ENCODE measurements at places on chromosomes 5 and 9. TPM values are rescaled to one million over a fixed set of nuclear protein-coding genes. Genes with fewer than 3 reads are reported as not detected.

GRCh38 chr5:18068826-18069225, 434.6 kb downstream of the TAF11L14 start:
- H3K27me3 ChIP-seq = no peaks in the 10 kb centered on the region
- no peaks in the 10 kb centered on the region for H3K4me1 ChIP-seq
- no peaks in the 10 kb centered on the region for H3K36me3 ChIP-seq
- H3K4me3 ChIP-seq = no peak overlapping the region
- H3K27ac ChIP-seq = no peak overlapping the region
- DNase-seq = no peak

DNA sequence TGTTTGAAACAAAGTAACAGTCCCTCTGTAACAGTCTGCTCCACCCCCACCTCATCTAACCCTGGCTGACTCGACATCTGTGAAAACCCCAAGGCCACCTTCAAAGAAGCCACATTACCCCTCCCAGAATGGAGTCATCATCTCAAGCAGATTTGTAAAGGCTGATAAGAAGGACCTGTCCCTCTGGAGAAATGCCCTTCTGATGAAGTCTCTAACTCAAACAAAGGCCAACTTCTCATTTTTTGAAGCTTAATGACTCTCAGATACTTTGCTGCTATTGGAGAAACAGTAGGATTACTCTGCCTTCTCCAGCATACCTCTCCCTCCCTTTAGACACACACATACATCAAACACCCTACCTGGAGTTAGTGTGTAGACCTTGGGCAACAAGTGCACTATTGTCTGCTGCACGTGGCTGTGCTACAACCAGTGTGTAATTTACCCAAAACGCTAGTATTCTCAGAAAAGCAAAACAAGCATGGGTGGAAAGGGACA, 5.3 kb upstream of the SUSD1 start:
- no peaks in the 10 kb centered on the region for H3K27me3 ChIP-seq
- no peak overlapping the region for H3K4me3 ChIP-seq
- H3K27ac ChIP-seq = no peak overlapping the region

DNA sequence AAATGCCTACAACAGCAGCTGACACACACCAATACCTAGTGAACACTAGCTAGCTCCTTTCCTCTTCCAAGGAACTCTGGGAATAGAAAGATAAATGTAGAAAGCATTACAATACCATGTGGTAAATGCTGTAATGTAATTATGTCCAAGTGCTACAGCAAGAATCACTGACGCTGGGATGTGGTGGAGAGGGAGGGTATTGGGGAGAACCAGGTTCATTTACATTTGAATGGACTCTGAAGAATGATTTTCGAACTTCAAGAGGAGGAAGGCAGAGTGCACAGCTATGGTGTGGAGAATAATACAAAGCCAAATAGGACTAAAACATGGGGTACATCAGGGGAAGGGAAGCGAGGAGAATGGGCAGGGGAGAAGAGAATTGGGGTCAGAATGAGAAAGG, 158.0 kb downstream of the CDK5RAP2 start:
- H3K27ac ChIP-seq = no peak overlapping the region
- H3K36me3 ChIP-seq = peaks cover 8% of the 10 kb centered on the region
- no peaks in the 10 kb centered on the region for H3K4me1 ChIP-seq
- DNase-seq = no peak

- DNase-seq = peak; percentile 5
- H3K4me3 ChIP-seq = no peak overlapping the region
- H3K27ac ChIP-seq = no peak overlapping the region
These were observed 6.7 kb upstream of the LCN2 start for GRCh38 chr9:128142596-128142995.

DNA sequence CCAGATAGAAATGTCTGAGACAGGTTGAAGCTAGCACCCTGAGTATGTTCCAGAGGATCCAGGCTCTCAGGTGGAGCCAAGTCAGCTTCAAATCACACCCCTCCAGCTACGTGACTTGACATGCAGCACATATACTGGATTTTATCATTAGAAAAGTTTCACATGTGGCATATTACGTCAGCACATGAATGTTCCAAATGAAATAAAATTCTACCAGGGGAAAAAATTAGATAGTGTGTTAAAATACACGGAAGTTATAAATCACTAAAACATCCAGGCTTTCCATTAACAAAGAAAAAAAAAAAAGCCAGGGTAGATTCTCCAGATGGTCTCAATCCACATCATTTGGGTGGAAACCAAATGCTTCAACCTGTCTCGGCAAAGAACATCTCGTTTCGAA, 251.6 kb downstream of the MPDZ start:
- H3K27me3 ChIP-seq = no peaks in the 10 kb centered on the region
- no peak for DNase-seq
- H3K4me1 ChIP-seq = no peaks in the 10 kb centered on the region

DNA sequence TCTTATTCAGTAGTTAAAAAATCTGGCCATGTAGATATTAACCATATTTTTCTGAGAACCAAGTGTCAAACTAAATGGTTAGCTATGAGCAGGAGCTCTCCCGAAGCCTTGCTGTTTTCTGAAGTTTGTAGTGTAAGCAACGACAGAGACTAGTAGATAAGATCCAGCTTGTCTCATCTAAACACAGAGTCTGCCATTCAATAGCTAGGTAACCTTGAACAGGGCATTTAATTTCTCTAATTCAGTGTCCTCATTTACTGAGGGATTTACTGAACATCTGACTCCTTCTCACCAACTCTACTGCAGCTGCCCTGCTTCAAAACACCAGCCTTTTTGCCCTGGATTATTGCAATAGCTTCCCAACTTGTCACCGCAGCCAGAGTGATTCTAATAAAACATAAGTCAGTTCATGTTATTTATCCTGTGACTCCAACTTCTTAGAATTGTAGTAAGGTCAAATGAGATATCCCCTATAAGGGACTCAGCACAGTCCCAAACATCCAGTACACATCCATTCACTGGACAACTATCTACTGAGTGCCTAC, 337.0 kb downstream of the PLK2 start:
- H3K27me3 ChIP-seq = no peaks in the 10 kb centered on the region
- no peak overlapping the region for H3K4me3 ChIP-seq
- H3K36me3 ChIP-seq = no peaks in the 10 kb centered on the region
- H3K4me1 ChIP-seq = peaks cover 7% of the 10 kb centered on the region

DNA sequence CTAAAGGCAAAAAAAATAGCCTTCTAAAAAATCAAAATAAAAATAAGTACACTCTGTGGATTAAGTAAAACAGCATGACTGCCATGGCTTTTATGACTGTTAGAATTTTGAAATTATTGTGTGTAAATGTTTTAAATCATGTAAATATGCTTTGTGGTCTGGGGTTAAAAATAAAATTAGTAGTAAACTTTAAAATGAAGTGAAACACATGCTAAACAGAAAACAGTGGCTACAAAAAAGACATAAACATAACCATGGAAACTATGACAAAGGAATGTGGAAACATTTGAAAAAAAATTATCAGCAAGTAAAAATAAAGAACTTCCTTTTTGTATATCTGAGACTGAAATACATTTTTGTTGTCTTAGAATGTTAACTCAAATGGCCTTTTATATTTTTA, 134.5 kb upstream of the SPEF2 start:
- no peaks in the 10 kb centered on the region for H3K36me3 ChIP-seq
- no peaks in the 10 kb centered on the region for H3K4me1 ChIP-seq
- no peak overlapping the region for H3K4me3 ChIP-seq
- no peaks in the 10 kb centered on the region for H3K27me3 ChIP-seq

- H3K36me3 ChIP-seq = no peaks in the 10 kb centered on the region
- no peak overlapping the region for H3K4me3 ChIP-seq
- no peaks in the 10 kb centered on the region for H3K27me3 ChIP-seq
- DNase-seq = no peak
- no peak overlapping the region for H3K27ac ChIP-seq
These were observed 47.3 kb downstream of the S1PR3 start for GRCh38 chr9:89038382-89039103.

DNA sequence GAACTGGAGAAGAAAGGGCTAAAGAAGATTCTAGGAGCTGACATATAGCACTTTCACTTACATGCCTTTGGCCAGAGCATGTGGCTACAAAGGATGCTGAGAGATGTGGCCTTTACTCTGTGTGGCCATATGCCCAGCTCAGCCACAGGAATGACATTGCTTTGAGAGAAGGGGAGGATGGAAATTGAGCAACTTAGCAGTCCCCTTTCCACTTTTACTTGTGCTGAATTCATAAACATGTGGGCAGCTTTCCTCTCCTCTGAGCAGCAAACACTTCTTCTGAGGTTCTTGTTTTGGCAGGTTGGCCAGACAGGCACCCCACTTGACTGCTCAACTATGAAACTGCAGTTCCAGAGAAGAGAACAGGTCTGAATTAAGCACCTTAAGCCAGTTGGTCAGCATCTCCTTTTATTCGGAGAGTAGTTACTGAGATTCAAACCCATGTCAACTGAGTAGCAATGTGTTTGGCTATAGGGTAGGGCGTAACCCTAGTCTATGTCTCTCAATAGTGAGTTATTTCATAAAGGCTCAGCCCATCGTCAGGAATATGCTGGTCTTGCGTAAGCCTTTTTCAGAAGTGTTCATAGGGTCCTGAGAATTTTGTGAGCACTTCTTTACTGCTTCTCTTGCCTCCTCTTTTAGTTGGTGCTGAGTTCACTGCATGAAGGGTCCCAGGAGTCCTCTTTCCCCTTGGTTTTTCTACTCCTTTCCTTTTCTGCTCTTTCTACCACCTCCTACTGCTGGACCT, 134.5 kb downstream of the PALM2AKAP2 start:
- peaks cover 7% of the 10 kb centered on the region for H3K4me1 ChIP-seq
- H3K27me3 ChIP-seq = no peaks in the 10 kb centered on the region
- no peak for DNase-seq
- no peak overlapping the region for H3K4me3 ChIP-seq

DNA sequence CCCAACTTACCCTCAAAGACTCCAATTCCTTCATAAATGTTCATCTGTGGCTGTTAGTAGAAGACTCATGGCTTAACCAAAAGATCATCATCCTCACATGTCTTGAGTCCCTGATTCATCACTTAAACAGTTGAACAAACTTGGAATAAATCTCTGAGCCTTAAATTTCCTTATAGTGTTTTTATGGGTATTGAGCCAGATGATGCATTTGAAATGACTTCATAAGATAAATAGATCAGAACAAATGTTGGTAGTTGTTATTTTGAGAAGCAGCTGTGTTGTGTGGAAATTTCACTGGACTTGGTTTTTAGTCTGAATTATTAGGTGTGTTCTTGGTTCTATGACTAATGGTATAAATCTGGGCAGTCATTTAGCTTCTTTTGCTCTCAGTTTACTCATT, 236.2 kb downstream of the NNT start:
- H3K36me3 ChIP-seq = no peaks in the 10 kb centered on the region
- H3K4me1 ChIP-seq = no peaks in the 10 kb centered on the region
- no peak overlapping the region for H3K27ac ChIP-seq

DNA sequence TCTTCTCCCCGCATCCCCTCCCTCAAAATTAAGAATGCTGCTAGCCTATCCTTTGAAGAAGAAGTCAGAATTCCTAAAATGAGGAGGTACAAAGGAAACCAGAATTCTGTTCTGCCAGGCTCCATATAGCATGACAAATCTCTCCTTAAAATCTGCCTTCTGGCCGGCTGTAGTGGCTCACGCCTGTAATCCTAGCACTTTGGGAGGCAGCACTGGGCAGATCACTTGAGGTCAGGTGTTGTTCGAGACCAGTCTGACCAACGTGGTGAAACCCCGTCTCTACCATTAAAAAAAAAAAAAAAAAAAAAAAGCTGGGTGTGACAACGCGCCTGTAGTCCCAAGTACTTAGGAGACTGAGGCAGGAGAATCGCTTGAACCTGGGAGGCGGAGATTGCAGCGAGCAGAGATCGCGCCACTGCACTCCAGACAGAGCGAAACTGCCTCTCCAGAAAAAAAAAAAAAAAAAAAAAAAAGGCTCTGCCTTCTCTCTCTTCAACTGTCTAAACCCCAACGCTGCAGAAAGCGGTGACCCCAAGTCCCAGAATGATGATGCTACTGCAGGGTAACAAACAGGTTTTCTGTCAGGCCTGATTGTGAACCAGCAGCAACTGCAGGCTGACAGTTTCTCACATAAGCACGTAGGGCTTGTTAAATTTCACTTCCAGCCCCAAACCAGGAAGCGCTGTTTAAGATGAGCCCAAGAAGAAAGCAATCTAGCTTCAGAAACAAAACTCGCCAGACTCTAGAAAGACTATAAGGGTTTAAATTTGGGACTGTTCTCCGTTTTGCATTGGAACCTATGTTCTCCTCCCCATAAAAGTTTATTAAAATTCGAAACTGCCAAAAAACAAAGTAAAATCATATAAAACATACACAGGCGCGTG, 963 bp upstream of the CAST start:
- H3K36me3 ChIP-seq = no peaks in the 10 kb centered on the region
- DNase-seq = peak; percentile 52
- H3K4me3 ChIP-seq = peak overlapping the region; percentile 62
- no peaks in the 10 kb centered on the region for H3K4me1 ChIP-seq
- H3K27me3 ChIP-seq = no peaks in the 10 kb centered on the region
- peak overlapping the region; percentile 87 for H3K27ac ChIP-seq

The CDX1 gene
- not detected for total RNA-seq

DNA sequence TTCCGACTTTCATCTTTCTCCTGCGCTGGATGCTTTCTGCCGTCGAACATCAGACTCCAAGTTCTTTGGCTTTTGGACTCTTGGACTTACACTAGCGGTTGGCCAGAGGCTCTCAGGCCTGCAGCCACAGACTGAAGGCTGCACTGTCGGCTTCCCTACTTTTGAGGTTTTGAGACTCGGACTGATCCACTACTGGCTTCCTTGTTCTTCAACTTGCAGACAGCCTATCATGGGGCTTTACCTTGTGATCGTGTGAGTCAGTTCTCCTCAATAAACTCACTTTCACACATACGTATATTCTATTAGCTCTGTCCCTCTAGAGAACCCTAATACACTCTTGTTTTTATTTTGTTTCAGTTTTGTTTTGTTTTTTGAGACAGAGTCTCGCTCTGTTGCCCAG, 10.3 kb downstream of the FKBP15 start:
- peak; percentile 58 for DNase-seq
- H3K27ac ChIP-seq = no peak overlapping the region
- H3K27me3 ChIP-seq = no peaks in the 10 kb centered on the region

The GMCL2 gene
- not detected for total RNA-seq

- peak within 1 kb of the TSS; percentile 98 for H3K27ac ChIP-seq
- no peaks in the 10 kb centered on the region for H3K36me3 ChIP-seq
- H3K4me1 ChIP-seq = peaks cover 2% of the 10 kb centered on the region
- peak; percentile 95 for DNase-seq
- H3K27me3 ChIP-seq = no peaks in the 10 kb centered on the region
These were observed at the start of gene CTNNAL1 for GRCh38 chr9:109012876-109013678. Gene CTNNAL1, minus strand, starts transcription at chr9:109013499. Its CDS starts 57 bp downstream, at chr9:109013442.

- no peak for DNase-seq
- no peaks in the 10 kb centered on the region for H3K27me3 ChIP-seq
- H3K36me3 ChIP-seq = no peaks in the 10 kb centered on the region
- H3K27ac ChIP-seq = no peak overlapping the region
- no peaks in the 10 kb centered on the region for H3K4me1 ChIP-seq
- no peak overlapping the region for H3K4me3 ChIP-seq
These were observed 450.0 kb downstream of the CCDC171 start for GRCh38 chr9:16002816-16003215.

GRCh38 chr5:177071666-177072385, 14.9 kb upstream of the FGFR4 start:
- DNase-seq = no peak
- no peak overlapping the region for H3K27ac ChIP-seq

GRCh38 chr5:60504342-60504741, 195.6 kb downstream of the DEPDC1B start:
- H3K4me1 ChIP-seq = peaks cover 2% of the 10 kb centered on the region
- H3K27ac ChIP-seq = no peak overlapping the region
- DNase-seq = no peak
- H3K4me3 ChIP-seq = no peak overlapping the region

The ADAMTS19 gene
- total RNA-seq = 0.30 TPM

- H3K36me3 ChIP-seq = no peaks in the 10 kb centered on the region
- no peak for DNase-seq
- no peak overlapping the region for H3K4me3 ChIP-seq
- H3K27ac ChIP-seq = no peak overlapping the region
- no peaks in the 10 kb centered on the region for H3K27me3 ChIP-seq
These were observed 74.8 kb downstream of the SLF1 start for GRCh38 chr5:94693043-94693822.

Measured in aorta (tissue), 5 donors.